ENCODE measurements at places on chromosomes 1 and 21. TPM values are rescaled to one million over a fixed set of nuclear protein-coding genes. Genes with fewer than 3 reads are reported as not detected.

- H3K27me3 ChIP-seq = no peaks in the 10 kb centered on the region
- peaks cover 20% of the 10 kb centered on the region for H3K4me1 ChIP-seq
- peak overlapping the region; percentile 80 for H3K27ac ChIP-seq
These were observed 43.2 kb upstream of the FMO2 start for GRCh38 chr1:171141688-171142415.

- no peak overlapping the region for H3K27ac ChIP-seq
- no peak overlapping the region for H3K4me3 ChIP-seq
- no peaks in the 10 kb centered on the region for H3K27me3 ChIP-seq
- no peaks in the 10 kb centered on the region for H3K36me3 ChIP-seq
- DNase-seq = no peak
These were observed 1313.1 kb downstream of the MRPL39 start for GRCh38 chr21:24294171-24294570.

GRCh38 chr1:3890389-3891328, 9.4 kb downstream of the C1orf174 start:
- peaks cover 3% of the 10 kb centered on the region for H3K36me3 ChIP-seq
- H3K4me1 ChIP-seq = peaks cover 2% of the 10 kb centered on the region
- DNase-seq = no peak
- H3K27ac ChIP-seq = no peak overlapping the region
- no peak overlapping the region for H3K4me3 ChIP-seq

DNA sequence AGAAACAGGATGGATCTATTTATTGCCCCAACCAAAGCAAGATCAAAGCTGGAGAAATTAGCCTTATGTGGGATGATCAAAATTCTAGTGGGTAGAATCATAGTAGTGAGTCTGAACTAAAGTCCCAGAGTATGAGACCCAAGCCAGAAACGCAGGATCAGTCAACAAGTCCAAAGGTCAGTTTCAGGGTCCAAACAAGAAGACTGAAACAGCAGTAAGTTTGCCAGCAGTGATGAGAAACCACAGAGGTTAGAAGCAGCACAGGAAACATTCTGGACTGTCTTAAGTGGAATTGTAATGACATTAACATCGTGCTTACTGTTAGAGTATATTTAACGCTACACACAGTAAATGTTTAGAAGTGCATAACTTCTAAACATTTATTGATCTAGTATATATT, 251.0 kb downstream of the LRRIQ3 start:
- H3K4me3 ChIP-seq = no peak overlapping the region
- no peak overlapping the region for H3K27ac ChIP-seq

DNA sequence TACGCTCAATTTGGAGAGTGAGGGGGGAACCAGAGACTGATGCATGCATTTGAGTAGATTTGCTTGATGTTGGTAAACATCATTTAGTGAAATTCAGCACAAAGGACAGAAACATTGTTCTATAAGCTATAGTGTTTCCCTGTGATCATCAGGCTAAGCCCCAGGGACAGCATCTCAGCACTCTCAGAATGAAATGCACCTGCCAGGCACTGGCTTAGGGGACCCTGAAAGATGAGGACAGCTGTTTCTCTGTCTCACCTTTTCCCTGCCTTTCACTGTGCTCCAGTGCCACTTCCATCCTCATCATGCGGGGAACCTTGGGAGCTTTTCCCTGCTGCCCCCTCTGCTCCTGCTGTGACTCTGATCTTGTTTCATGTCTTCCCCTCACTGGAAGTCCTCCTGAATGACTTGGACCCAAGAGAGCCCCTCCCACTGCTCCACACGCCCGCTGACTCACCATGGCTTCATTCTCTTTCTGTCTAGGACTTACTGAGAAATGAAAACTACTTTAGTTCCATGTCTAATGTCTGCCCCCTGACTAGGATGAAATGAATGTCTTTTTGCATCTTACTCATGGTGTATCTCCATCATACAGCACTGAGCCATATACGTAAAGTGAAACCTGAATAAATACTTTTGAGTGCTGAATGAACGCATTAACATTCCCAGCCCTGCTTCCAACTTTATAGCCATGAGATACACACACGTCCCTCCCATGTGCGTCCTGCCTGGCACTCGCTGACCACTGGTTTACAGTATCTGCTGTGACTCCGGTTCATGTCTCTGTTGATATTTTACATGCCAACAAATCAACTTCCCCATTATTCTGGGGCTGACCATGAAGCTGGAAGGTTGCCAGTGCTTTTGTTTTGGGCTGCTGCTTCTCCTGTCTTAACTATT, 182.0 kb downstream of the PCP4 start:
- H3K4me1 ChIP-seq = no peaks in the 10 kb centered on the region
- DNase-seq = peak; percentile 84
- H3K4me3 ChIP-seq = no peak overlapping the region
- no peaks in the 10 kb centered on the region for H3K36me3 ChIP-seq

Gene NBPF10
- polyA plus RNA-seq = 2.3 TPM
